ENCODE measurements at places on chromosomes 16 and 17.

DNA sequence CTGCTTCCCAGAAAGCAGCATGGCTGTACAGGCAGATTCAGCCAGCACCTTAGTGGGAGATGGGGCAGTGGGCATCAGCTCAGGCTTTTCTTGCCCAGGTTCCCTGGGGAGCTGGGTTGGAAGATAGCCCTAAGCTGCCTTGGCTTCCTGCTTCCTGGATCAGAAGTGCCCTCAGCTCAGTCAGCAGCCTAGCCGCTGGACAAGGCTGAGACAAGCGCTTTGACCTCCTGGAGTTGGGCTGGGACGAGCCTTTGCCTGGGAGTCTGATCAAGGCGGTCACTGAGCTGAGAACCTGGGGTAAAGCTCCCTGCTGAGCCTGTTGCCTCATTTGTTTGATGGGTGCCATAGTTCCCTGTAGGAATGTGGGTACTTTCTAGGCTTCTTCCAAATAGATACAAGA is 190.0 kb downstream of the RAB11FIP4 start:
- DNase-seq = no peak

DNA sequence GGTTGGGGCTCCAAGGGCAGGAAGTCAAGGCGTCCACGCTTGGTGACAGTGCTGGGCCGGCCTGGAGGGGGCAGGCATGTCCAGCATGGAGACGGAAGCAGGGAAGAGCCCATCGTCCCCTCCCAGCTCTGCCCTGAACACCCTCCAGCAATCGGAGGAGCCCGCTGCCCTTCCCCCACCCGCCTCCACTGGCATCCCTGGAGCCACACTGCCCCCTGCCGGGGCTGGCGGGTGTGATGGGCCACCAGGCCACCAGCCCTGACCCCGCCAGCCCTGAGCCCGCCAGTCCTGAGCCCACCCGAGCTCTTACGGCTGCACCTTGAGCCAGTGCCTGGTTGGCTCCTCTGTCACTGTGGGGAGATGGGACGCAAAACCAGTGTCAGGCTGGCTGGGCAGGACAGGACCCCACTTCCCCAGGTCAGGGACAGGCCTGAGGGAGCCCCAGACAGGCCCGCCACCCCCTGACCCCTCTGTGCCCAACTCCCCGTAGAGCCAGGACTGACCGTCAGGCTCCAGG is 4.1 kb upstream of the CDH15 start:
- peak; percentile 90 for DNase-seq

GRCh38 chr17:78675836-78676235 is 98.6 kb upstream of the DNAH17 start:
- DNase-seq = no peak

- no peak for DNase-seq
Measured at GRCh38 chr16:9802160-9802559, 380.1 kb downstream of the GRIN2A start.

DNA sequence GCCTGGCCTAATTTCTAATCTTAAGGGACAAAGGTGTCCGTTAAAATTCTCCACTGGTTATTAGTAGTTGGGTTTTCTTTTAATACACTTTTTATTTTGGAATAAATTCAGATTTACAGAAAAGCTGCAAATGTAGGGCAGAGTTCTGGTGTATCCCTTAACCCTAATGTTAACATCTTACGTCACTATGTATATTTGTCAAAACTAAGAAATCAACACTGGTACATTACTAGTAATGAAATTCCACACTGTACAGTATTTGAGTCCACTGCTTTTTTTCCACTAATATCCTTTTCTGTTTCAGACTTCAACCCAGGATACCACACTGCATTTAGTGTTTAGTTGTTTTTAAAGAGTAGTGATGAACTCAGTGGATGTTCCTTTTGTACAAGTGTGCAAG is 18.7 kb upstream of the KPNA2 start:
- DNase-seq = no peak

- no peak for DNase-seq
Measured at GRCh38 chr17:73744411-73744810, 100.2 kb upstream of the SDK2 start.

DNA sequence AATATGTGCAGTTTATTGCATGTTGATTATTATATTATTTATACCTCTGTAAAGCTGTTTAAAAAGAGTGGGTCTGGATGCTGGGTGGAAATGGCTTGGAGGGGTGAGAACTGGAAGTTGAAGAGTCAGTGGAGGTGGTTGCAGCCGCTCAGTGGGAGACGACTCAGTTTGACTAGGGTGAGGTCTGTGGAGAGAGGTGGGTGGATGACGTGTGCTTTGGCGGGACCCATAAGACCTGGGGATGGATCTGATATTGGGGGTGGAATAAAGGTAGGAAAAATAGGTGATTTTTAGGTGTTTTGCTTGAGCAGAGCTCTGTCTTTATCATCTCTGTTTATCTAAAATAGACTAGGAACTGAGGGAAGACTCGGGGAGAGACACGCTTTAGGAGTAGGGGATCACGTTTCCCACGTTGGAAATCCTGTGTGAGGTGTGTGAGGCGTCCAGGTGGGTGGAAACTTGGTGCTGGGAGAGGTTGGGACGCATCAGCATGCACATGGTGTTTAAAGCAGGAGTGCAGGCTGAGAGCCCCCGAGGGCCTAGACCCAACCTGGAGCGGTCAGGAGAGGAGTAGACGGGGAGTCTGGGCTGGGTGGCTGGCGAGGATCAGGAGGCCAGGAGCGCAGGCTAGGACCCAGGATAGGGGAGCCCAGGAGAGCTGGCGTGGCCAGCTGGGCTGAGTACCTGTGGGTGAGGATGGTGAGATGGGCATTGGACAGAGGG is 17.2 kb downstream of the NT5M start:
- DNase-seq = peak; percentile 2

DNA sequence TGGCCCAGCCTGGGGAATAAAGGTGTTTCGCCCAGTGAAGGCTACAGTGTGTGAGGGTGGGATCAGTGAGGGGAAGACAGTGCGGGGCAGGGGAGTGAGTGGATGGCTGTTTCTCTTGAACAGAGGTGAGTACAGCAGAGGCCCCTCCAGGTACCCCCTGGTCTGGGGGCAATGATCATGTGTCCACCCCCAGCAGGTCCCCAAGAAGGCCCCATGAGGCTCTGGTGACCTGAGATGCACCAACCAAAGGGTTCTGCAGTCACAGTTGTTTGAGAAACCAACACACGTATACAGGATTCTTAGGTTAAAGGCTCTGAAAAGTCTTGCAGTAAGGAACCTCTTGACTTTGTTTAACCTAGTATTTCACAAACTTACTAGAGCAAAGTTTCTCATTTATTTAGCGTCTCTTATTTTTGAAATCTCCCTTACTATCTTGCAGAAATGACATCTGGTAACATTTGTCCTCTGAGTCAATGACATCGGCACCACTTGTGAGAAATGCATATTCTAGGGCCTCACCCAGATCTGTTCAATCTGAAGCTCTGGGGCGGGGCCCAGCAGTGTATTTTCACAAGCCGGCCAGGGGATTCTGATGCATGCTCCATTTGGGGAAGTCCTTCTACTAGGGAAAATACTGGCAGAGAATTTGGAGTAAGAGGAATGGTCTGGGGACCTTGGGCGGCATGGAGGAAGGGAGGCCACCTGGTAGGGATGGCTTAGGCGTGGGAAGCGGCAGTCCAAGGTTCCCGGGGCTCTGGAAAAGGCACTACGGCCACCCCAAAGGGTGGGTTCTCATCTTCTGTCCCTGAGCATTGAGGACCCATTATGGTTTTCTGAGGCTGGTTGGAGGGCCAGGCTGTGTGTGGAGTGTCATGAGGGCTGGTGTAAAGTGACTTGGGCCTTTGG is 217.3 kb downstream of the NTN1 start:
- DNase-seq = no peak
